H7 (cell line): ENCODE measurements at places on chromosomes 1 and 21. TPM values are rescaled to one million over a fixed set of nuclear protein-coding genes. Genes with fewer than 3 reads are reported as not detected.

DNA sequence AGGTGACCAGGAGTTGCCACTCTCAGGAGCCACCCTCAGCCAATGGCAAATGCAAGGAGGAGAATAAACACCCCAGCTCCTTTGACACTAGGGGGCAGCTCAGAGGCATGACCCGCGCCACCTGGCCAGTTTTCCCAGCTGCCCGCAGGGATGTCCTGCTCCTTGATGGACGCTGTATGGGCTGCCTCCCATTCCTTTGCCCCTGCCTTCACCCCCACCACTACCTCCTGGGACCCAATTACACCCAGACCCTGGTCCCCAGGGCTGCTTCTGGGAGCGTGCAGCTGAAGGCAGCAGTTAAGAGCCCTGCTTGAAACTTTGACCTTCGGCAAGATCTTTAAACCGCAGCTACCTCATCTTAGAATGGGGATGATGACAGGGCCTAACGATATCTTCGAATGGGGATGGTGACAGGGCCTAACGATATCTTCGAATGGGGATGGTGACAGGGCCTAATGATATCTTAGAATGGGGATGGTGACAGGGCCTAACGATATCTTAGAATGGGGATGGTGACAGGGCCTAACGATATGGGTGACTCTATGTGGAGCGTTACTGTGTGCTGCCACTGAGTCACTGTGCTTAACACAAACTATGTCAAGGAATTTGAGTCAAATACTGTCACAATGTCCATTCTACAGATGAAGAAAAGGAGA, 163.0 kb upstream of the KAZN start:
- DNase-seq: peak; percentile 87

DNA sequence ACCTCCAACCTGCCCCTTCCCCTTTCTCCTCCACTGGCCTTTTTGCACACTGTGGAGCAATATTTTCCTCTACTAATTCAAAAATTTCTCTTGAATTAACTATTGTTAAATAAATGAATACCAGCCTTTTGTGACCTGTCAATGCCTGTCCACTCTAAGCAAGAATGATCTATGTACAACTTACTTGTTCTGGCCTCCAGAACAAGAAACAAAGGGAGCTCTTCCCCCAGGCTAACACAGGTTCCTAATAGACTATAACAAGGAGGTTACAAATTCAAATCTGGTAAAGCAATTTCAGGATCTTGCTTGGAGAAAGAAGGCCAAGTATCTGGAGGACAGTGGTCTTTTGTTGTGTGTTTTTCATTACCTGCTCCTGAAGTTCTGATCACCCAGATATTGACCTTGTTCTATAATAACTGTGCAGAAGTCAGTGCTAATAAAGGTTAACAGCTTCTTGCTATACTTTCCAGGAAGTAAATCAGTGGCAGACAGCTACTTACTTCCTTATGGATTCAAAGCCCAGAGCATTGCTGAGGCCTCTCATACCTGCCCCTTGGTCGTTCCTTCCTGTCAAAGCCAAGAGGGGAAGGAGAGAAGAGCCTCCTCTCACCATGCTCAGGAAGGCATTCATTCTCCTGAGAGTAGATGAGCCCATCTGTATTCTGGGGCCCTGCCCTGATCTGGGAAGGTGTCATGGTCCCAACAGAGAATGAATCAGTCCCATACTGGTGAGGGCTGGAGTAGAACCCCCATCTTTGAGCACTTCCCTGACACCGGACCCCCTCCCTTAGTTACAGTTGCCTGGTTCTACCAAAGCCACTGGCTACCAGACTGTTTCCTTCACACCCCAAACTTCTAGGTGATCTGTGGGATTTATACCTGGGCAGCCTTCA, 56.8 kb downstream of the DESI2 start:
- no peak for DNase-seq

GRCh38 chr1:22241250-22241649, 98.4 kb upstream of the WNT4 start:
- DNase-seq: peak; percentile 33

GRCh38 chr1:70079546-70079945, 125.8 kb downstream of the LRRC40 start:
- no peak for DNase-seq

DNA sequence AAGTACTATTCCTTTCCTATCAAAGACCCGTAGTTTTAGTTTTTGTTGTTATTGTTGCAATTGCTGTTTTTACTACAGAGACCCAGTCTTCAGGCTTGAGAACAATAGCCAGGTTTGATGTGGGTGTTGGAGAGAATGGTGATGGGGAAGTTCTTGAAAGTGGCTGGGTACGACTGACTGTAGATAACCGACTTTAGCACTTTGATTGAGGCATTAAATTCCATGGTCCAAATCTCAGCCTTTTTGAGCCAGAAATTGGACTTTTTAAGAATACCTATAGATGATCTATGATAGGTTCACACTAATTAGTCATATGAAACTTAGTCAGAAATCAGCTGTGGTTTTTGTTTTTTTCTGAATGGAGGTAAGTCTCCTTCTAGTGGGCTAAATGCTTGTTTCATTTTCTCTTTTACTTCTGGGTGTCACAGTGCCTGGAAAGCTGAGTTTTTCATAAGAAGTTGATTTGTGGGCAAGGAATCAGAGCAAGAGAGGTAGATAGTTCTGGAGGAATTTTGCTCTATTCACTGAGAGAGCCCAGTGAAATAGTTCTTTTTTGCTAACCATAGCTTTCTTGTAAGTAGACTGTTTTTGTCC, 2.8 kb downstream of the PPIH start:
- no peak for DNase-seq

DNA sequence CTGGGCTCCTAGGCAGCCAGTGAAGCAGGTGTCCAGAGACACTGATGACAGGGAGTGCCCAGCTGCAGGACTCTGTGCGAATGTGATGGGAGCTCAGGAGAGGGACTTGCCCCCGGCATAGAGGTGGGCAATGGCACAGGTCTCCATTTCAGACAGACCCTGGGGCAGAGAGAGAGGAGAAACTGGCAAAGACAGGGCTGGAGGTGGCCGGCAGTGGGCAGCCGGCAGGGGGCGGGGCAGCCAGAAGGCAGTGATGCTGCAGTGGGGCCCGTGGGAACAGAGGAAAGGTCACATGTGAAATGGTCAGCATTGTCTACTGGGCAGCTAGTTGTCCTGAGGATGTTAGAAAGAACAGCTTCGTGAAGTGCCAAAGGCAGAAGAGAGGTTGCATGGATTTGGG, 112.6 kb downstream of the HUNK start:
- DNase-seq: peak; percentile 39

DNA sequence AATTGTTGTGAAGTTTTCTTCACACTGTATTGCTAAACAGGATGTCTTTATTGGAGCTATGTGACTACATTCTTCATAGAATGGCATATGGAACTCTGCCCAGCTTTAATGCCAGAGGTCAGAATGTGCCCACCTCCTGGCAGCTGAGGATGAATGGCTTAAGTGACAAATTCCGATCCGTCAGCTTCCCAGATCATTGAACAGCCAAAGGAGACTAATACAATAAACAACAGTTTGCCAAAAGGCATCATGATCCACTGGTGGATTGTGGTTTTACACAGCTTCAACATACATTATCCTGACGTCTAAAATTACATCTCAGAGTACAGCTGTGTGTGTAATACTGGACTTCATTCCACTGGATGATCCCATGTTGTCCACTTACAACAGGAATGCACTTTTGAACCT, 68.7 kb upstream of the C1orf105 start:
- DNase-seq: no peak

OR14I1 gene
- total RNA-seq: not detected in 2 replicates

OR2T29 gene
- not detected in 2 replicates for total RNA-seq

- no peak for DNase-seq
Observed at GRCh38 chr1:41616563-41616962, 132.1 kb upstream of the EDN2 start.

- no peak for DNase-seq
Observed at GRCh38 chr1:206465951-206466350, 4.3 kb upstream of the IKBKE start.

NUDT4B gene
- total RNA-seq: 19.3 and 35.4 TPM in 2 replicates

PGLYRP3 gene
- total RNA-seq: not detected in 2 replicates

- DNase-seq: no peak
Observed at GRCh38 chr1:196407358-196408051, 200.7 kb downstream of the KCNT2 start.

GRCh38 chr1:110155878-110156522, 5.7 kb downstream of the SLC6A17 start:
- DNase-seq: peak; percentile 88

GRCh38 chr1:87760155-87760554, 431.5 kb downstream of the LMO4 start:
- DNase-seq: no peak

DNA sequence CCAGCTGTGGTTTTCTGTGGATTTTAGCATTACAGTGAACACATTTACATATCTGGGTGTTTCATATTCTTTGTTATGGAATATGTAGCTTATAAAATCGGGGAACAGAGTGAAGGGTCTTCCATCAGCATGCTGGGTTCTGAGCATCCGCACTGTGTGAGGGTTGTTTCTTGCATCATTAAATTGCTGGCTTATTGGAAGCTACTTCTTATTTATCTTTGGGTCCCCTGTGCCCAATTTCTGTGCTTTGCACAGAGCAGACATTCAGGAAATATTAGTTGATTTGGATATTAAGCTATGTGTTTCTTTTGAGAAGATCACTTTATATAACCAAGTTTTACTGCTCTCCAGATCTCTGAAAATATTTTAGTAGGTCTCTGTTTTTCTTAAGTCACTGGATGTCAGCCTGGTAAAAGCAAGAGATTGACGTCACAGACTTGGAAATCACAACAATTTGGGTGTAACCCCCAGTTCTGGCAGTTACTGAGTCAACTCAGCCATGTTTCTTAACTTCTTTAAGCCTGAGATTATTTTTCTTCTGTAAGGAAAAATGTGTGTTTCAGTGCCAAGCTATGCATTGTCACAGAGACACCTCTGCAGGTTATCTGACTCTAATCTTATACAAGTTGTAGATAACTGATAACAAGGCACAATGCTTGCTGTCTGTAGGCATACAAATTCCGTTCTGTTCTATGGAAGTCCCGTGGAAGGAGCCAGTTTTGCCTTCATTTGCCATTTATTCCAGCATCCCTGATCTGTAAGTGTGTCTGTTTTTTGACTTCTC, 258.3 kb upstream of the KAZN start:
- DNase-seq: no peak

KIF26B gene
- total RNA-seq: 0.89 and 1.7 TPM in 2 replicates

- DNase-seq: no peak
Observed at GRCh38 chr1:173330149-173330951, 123.2 kb upstream of the TNFSF4 start.

DNA sequence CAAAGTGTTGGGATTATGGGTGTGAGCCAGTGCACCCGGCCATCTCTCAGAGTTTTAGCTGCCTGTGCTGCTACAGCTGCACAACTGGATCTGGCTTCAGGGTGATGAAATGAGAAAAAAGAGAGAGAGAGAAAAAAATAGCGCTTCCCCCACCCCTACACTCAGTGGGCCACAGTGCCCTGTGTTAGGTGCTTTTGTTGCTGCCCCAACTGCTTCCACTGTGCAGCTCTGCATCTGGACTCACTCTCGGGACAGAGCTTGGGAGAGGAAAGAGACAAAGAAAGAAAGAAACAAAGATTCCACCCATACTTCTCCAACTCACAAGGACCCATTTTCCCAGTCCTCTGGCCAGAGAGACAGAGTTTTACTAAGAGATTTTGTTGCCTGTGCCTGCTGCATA, 50.4 kb downstream of the INAVA start:
- DNase-seq: no peak

- no peak for DNase-seq
Observed at GRCh38 chr1:214349008-214349407, 68.0 kb downstream of the SMYD2 start.

CCDC27 gene
- 0.04 and 0.07 TPM in 2 replicates for total RNA-seq

- DNase-seq: peak; percentile 78
Observed at GRCh38 chr1:211323156-211324063, 3.2 kb upstream of the TRAF5 start.

DNA sequence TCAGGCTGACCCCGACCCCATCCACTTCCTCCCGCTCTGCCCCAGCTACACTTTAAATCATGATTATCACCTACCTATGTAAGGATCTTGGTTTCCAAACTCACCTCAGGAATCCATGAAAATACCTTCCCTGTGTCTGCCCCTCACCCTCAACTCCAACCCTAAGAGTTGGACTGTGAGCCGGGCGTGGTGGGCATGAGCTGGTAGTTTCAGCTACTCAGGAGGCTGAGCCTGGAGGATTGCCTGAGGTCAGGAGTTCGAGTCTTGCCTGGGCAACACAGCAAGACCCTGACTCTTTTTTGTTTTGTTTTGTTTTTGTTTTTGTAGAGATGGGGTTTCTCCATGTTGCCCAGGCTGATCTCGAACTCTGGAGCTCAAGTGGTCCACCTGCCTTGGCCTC, 30.5 kb upstream of the CCSAP start:
- no peak for DNase-seq

LCK gene
- 70.5 and 75.8 TPM in 2 replicates for total RNA-seq

GRCh38 chr1:53162621-53163020, 20.2 kb upstream of the SLC1A7 start:
- DNase-seq: no peak

DNA sequence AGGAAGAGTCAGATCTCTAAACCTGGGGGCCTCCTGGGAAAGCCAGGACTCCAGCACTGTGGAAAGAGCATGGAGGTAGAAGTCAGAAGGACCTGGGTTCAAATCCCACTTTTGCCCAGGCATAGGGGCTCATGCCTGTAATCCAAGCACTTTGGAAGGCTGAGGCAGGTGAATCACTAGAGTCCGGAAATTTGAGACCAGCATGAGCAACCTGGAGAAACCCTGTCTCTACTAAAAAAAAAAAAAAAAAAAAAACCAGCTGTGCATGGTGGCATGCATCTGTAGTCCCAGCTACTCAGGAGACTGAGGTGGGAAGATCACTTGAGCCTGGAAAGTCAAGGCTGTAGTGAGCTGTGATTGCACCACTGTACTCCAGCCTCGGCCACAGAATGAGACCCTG, 31.8 kb downstream of the LDLRAP1 start:
- no peak for DNase-seq

DNA sequence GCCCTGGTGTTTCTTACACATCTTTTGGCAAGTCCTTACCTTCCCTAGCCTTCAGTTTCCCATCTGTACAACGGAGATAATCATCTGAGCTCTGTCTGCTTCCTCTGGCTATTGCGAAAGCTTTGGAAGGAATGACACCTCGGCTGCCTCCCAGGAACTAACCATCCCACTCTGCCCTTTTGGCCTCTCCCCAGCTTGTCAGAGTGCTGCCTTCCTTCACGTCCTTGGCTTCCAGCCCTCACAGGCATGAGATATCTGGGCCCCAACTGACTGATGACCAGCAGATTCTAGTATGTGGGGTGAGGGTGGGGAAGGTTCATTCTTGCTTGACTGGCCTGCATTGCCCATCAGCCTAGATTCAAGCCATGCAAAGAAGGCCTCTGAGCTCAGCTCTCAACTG, 253.1 kb upstream of the FGGY start:
- DNase-seq: no peak

- DNase-seq: peak; percentile 23
Observed at GRCh38 chr1:28860332-28861073, 48.5 kb downstream of the OPRD1 start.

SPRR2B gene
- not detected in 2 replicates for total RNA-seq

RGS13 gene
- total RNA-seq: not detected in 2 replicates

- DNase-seq: no peak
Observed at GRCh38 chr1:178172939-178173338, 79.0 kb downstream of the RASAL2 start.

- DNase-seq: peak; percentile 48
Observed at GRCh38 chr1:37308031-37308960, 166.1 kb upstream of the ZC3H12A start.

ACTL8 gene
- total RNA-seq: 0.97 and 1.4 TPM in 2 replicates

SLC2A5 gene
- 0.03 TPM in 1 of 2 replicates, not detected in the other for total RNA-seq

- DNase-seq: peak; percentile 77
Observed at GRCh38 chr1:180155182-180155682, 563 bp downstream of the QSOX1 start.

TTC39A gene
- total RNA-seq: 11.6 and 12.3 TPM in 2 replicates

- no peak for DNase-seq
Observed at GRCh38 chr1:207603777-207604176, 41.2 kb upstream of the CR1L start.

ITGB3BP gene
- total RNA-seq: 53.8 and 79.9 TPM in 2 replicates
